Activated T-helper 17 cell treated with anti-CD3 and anti-CD28 coated beads, Interleukin-2, amount 50 U/mL, for 72 hours (primary cell): ENCODE measurements at places on chromosomes 4 and X.
A peak's percentile ranks its signal among the peaks of the same experiment; 100 is the strongest.

GRCh38 chrX:43949669-43950068, 23.5 kb downstream of the NDP start:
- peak; percentile 14 for ATAC-seq

- ATAC-seq = peak; percentile 72
Observed at GRCh38 chrX:51955200-51955599, 61.8 kb downstream of the MAGED1 start.

DNA sequence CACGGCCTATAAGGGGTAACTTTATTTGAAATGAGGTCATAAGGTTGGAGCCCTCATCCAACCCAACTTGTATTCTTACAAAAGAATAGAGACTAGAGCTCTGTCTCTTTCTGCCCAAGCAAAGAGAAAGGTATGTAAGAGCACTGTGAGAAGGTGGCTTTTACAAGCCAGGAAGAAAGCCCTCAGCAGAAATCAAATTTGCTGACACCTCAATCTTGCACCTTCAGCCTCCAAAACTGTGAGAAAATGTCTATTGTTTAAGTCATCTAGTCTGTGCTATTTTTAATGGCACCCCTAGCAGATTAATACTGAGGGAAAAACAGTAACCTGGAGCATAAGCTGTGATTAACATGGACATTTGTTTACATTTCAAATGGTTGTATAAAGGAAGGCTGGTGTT, 860.7 kb downstream of the PCDH7 start:
- no peak for ATAC-seq

- ATAC-seq = peak; percentile 94
Observed at GRCh38 chr4:54091637-54092404, 8.1 kb upstream of the GSX2 start.

- ATAC-seq = no peak
Observed at GRCh38 chr4:850323-850945, 24.5 kb upstream of the CPLX1 start.

- no peak for ATAC-seq
Observed at GRCh38 chr4:147078875-147079658, 133.4 kb upstream of the TTC29 start.

DNA sequence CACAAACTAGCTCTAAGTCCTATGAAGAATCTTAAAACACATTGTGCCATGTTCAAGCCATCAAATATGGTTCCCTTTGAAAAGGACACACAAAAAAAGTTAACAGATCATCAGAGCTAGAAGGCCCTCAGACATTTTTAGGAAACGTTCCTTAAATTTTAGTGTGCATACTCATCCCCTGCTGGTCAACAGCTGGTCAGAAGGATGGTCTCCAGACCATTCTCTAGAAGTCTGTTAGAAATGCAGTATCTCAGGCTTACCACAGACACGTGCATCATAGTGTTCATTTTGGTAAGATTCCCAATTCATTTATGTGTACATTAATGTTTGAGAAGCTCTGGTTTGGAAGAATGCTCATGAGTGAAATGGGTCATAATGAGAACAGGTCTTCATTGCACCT, 523.1 kb downstream of the INPP4B start:
- no peak for ATAC-seq

GRCh38 chr4:30962939-30963338, 242.8 kb downstream of the PCDH7 start:
- ATAC-seq = no peak

DNA sequence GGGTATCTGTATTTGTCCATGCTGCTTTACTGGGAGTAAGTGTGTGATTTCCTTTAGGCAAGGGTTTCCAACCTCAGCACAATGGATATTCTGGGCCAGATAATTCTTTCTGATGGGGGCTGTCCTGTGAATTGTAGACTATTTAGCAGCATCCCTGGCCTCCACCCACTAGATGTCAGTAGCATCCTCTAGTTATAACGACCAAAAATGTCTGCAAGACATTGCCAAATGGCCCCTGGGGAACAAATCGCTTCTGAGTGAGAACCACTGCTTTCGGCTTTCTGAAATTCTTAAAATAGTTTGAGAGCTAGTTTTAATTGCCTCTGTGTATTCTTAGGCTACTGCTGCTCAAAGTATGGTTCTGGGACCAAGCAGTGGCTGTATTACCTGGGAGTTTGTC, 81.2 kb upstream of the GPM6B start:
- ATAC-seq = no peak

- no peak for ATAC-seq
Observed at GRCh38 chr4:23365871-23366556, 523.8 kb downstream of the PPARGC1A start.

DNA sequence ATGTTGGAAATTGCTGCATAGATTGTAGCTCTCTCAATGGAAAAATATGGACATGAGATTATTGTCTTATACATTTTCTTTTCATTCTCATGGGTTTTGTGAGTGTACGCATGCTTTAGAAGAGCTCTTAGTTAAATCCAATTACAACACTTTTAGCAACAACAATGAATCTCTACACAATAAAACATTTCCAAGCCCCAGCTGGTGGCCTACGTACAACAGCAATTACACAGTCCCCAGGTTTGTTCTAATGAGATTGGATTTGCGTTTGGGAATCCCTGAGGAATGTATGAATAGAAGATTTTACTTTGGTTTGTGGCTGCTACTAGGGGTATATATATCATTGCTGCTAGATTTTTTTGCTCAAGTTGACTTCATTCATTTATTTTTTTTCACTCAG, 98.6 kb downstream of the FHDC1 start:
- ATAC-seq = no peak

DNA sequence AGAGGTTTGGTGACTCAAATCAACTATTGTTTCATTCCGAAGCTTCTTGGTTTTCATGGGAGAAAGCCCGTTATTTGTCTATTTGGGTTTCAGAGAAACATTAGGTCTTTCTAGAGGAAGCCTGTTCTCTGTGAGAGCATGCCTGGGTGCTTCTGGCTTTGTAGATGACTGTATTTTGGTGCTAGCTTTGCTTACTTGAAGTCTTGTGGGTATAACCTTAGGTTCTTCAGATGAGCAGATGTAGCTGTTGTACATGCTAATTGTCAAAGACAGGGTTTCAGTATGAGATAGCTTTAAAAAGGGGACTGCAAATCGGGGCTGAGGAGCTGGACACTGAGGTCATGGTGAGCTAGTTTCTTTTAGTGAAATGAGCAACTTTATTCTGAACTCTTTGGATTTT, 7.9 kb upstream of the STOX2 start:
- ATAC-seq = no peak
